ENCODE measurements at places on chromosomes 1 and 21.

- DNase-seq: no peak
Measured at GRCh38 chr1:179447489-179447888, 81.7 kb downstream of the AXDND1 start.

- DNase-seq: no peak
Measured at GRCh38 chr1:162021124-162021523, 2.5 kb downstream of the OLFML2B start.

- no peak for DNase-seq
Measured at GRCh38 chr1:28123461-28123961, 35.1 kb upstream of the EYA3 start.

- no peak for DNase-seq
Measured at GRCh38 chr1:221672965-221673364, 68.9 kb downstream of the DUSP10 start.

DNA sequence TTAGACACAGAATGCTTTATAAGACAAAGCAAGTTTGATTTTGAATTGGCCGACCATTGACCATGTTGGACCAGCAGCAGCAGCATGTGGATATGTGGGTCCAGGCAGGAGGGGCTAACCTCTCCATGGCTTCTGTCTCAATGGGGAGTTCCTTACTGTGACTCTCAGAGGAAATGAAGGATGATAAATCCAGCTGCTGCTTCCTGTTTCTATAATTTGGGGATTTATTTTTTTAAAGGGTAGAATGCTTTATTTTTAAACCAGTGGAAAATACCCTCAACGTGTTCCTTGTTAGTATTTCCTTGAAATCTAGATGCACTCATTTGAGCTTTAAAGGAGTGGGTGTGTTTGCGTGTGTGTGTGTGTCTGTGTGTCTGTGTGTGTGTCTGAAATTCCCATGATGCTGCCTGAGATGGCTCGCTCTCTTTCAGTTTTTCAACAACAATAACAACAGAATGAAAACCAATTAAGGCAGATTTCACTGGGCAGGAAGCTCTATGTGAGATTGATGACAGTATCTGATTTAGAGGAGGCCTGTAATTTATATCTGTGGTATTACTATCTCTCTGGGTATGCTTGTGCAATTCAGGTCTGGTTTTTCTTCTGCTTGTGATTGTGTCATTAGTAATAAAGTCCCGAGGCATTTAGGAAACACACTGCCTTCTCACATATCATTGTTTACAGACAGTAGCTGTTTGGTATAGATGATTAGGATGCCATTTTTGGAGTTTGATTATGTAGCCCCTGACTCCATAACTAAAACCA is 86.1 kb upstream of the ZNF326 start:
- DNase-seq: no peak

DNA sequence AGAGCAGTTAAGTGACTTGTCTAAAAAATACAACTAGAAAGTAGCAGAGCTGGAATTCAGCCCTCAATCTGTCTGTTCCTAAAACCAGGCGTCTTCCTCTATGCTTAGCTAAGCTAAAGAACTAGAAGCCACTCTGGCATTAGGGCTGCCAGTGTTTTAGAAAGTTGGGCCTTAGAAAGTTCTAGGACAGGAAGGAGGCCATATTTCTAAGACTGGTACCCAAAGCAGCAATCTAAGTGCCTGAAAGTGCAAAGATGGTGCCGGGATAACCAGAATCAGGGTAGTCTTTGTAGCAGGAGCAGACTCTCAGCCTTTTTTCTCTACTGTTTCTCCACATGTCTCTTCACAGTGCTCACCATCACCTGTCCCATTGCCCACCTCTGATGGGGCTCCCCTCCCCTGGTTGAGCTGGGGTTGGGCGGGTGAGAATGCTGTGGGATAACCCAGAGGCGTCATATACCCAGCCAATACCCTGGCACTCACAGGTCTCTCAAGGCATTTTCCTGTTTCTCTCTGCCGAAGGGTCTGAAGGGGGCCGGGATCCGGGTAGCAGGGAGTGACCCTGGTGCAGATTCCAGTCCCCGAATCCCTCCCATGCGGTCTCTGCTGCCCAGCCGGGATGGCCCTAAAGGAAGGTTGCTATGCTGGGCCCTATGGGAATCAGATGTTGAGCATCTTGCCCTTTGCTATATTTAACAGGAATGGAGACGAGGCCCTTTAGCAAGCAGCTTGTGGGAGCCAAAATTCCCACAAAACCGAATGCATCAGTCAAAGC is 1.1 kb upstream of the RCSD1 start:
- DNase-seq: no peak

DNA sequence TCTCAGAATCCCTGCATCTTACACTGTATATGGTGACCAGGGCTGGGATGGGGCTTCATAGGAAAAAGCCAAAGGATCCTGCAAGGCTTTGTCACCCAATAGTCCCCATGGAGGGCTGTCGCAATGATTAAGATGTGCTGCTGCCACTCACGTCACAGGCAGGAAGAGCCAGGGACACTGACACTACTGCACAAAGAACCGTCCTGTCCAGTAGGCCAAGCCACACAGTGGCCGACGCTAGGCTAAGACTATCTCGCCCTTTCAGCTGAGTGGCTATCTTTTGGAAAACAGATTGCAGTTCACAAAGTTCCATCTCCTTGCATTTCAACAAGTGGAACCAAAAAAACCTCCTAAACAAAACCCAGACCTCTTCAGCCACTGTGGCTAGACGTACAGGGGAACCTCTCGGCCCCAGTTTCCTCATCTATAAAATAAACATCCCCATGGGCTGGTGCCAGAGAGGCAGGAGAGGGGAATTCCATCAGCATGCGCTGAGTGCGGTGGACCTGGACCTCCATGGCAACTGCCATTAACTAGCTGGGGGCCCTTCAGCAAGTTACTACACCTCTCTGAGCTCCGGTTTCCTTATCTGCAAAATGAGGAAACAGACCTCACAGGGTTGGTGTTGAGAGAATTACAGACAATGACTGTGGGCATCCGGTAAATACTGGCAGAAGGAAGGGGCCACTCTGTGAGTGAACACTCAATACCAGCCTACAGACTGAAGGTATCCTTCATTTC is 8.7 kb downstream of the CAPZB start:
- DNase-seq: no peak

GRCh38 chr1:145951526-145951925 is 6.3 kb downstream of the LIX1L start:
- no peak for DNase-seq

- DNase-seq: no peak
Measured at GRCh38 chr1:237713916-237714315, 176.8 kb downstream of the ZP4 start.

DNA sequence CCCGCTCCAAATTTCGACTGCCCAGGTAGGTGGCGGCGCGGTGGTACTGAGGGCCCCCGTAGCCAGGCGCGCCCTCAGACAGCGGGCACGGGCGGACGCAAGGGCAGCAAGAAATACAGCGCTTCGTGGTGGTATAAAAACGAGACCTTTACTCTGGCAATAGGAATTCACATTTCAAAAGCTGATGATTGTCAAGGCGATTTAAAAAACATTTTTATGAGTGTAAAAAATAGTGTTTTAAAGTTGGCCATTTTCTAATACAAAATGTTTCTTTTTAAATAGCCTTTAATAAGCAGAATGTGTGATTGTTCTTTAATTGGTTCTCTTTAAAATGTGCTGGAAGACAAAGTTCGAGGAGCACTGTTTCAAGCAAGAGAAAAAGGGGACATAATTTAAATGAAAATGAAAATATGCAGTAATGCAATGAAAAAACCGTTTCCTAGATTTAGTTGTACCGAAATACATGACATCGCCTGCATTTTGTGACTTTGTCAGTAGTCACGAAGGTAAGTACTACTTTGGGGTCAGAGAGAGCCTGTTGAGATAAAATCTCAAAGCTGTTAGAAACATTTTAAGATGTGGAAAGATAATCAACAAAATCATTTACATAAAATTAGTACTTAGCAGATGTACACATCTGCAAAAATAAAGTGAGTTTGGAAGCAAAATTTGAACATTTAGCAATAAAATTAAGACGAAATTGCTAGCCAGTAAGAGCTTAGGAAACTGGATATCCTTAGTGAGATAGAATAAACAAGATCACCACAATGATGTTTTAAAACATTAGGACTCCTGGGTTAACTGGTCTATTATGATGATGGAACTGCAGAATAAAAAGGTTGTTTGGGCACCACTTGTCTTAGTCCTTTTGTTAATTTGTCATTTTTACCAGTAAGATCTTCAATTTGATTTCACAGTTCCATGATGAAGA is 1.1 kb upstream of the PSMG1 start:
- DNase-seq: no peak

- no peak for DNase-seq
Measured at GRCh38 chr21:35036465-35037383, 12.4 kb downstream of the RUNX1 start.
